Stomach (tissue), 19 donors: ENCODE measurements at places on chromosomes 13 and 19. TPM values are rescaled to one million over a fixed set of nuclear protein-coding genes. Genes with fewer than 3 reads are reported as not detected.

- no peak for DNase-seq
These were observed 376.4 kb upstream of the ZNF507 start for GRCh38 chr19:31969016-31969415.

DNA sequence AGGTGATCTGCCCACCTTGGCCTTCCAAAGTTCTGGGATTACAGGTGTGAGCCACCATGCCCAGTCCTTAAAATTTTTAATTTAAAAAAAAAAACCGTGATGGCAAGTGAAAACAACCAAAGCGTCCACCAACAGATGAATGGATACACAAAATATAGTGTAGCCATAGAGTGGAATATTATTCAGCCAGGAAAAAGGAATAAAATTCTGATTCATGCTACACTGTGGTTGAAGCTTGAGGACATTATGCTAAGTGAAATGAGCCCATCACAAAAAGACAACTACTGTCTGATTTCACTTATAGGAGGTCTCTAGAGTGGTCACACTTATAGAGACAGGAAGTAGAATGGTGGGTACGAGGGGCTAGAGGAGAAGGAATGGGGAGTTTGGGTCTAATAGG is 26.3 kb upstream of the KLF2 start:
- no peak for DNase-seq

- no peak for DNase-seq
These were observed 200.5 kb downstream of the ABCC4 start for GRCh38 chr13:95100525-95101433.

DNA sequence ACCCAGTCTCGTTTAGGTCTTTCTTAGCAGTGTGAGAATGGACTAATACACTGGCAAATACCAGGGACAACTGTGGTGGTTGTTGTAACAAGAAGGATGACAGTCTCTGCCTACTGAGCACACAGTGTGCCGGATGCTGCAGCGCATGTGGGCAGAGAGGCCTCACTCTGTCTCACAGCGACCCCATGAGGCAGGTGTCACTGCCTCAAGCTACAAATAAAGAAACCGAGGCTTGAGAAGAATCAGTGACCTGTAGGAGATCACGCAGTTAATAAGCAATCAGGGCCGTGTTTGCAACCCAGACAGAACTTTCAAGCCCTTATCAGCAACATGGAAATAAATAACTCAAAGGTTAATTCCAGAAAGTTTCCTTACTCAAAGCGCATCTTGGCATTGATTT is 40.5 kb upstream of the GAS6 start:
- peak; percentile 54 for DNase-seq

GRCh38 chr19:42461700-42462324 is 19.1 kb upstream of the CXCL17 start:
- peak; percentile 24 for DNase-seq

GRCh38 chr13:53941588-53942190 is 913.1 kb downstream of the OLFM4 start:
- no peak for DNase-seq

DNA sequence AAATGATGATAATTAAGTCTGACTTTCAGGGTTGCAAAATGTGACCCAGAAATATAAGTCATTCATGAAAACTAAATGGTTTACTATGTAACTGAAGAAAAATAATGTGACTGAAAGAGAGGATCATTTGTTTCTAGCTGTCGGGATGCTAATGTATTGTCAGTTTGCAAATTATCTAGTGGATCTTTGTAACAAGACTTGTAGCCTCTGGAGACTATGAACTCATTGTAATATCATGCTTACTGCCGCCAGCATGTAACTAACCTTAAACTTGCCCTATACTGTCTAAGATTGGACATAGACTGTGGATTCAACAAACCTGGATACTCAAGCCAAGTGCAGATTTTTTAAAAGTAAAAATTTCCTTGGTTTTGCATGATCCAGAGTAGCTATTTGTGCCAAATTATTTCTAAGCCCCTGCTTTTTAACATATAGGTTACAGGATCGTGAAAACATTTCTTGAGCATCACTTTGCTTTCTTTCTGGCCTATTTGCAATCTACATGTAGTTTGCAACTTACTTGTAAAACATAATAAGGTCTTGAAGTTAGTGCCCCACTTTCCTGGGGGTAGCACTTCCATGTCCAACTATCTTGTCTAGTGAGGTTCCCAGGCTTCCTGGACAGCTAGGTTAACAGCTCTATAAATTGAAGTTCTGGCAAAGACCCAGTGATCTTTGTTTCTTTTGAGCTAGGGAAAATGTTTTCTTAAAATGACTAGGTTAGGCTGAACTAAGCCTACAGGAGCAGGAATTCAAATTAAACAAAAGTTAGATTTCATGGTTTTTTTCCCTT is 3.3 kb upstream of the POSTN start:
- no peak for DNase-seq

DNA sequence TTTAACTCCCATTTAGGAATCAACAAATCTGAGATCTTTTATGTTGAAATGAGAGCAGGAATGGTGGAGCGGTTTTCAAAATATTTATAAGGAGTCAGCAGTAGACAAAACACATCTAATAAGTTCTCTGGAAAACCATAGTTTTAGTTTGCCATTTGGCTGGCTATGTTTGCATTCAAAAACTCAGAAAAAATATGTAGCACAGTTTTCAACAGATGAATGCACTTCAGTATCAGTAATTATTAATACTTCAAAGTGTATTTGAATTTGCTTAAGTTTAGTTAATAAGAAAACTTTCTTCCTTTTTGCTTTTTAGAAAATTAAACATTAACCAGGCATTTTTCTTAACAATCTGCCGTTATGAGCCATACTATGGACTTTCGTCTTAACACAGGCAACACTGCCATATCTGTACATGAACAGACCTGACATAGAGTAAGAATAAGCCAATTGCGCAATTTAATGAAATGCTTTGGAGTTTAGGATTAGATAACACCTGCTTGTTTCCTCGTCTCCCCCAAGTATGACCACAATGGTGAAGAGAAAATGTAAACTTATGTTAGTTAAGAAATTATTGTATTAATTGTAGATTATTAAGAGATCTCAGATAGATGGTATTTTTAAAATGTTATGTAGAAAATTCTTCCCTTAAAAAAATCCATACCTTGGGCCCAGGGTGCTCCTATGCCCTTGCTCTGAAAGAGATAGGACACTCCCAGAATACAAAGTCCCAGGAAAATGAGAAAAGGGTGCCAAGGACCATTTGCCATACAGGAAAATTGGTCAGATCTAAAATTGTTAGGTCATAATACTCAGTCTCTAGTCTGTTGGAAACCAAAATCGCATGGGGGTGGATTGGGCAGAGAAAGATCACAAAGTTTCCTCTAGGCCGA is 552.3 kb upstream of the ARGLU1 start:
- DNase-seq, result no peak

- no peak for DNase-seq
These were observed 16.7 kb upstream of the CCNP start for GRCh38 chr19:40243181-40243580.

GRCh38 chr19:45716359-45717130 is 14.2 kb downstream of the FBXO46 start:
- DNase-seq, result no peak

GRCh38 chr13:26324867-26325266 is 70.9 kb downstream of the CDK8 start:
- DNase-seq, result peak; percentile 29

DNA sequence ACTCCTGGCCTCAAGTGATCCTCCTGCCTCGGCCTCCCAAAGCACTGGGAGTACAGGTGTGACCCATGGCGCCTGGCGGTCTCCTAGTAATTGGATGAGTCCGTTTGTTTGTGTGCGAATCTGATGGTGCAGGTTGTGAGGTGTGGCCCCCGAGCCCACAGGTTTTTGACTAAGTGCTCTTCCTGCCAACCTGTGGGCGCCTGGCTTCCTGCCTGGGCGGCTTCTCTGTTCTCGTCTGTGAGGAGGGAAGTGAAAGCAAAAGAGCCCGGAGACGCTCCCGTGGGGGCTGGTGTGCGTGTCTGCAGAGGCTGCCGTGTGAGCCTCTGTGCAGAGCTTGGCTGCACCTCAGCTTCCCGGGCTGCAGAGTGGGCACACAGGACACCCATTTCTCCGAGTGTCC is 10.0 kb downstream of the ARHGAP45 start:
- DNase-seq, result peak; percentile 83

DNA sequence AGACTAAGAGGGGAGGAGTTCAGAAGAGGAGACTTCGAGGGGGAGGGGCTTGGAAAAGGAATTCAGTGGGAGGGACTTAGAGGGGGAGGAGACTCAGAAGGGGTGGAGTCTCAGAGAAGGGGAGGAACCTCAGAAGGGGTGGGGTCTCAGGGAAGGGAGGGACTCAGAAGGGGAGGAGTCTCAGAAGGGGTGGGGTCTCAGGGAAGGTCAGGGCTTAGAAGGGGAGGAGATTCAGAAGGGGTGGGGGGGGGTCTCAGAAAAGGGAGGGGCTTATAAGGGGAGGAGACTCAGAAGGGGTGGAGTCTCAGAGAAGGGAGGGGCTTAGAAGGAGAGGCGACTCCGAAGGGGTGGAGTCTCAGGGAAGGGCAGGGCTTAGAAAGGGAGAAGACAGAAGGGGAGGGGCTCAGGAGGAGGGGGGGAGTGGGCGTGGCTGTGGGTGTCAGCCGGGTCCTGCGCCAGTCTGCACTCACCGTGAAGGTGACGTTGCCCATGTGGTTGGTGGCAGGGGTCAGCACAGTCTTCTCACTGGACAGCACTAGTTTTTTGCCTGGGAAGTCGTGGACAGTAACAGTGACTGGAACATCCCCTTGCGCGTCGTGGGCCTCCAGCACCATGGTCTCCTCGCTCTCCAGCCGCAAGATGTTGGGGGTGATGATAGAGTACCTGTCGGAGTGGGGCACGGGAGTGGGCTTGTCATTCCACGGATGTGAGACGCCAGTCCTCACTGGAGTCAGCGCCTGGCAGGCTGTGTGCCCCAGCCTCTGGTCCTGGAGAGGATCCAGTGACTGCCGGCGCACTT is 1.5 kb downstream of the C3 start:
- no peak for DNase-seq

GRCh38 chr19:29170554-29170953 is 42.4 kb downstream of the UQCRFS1 start:
- no peak for DNase-seq

DNA sequence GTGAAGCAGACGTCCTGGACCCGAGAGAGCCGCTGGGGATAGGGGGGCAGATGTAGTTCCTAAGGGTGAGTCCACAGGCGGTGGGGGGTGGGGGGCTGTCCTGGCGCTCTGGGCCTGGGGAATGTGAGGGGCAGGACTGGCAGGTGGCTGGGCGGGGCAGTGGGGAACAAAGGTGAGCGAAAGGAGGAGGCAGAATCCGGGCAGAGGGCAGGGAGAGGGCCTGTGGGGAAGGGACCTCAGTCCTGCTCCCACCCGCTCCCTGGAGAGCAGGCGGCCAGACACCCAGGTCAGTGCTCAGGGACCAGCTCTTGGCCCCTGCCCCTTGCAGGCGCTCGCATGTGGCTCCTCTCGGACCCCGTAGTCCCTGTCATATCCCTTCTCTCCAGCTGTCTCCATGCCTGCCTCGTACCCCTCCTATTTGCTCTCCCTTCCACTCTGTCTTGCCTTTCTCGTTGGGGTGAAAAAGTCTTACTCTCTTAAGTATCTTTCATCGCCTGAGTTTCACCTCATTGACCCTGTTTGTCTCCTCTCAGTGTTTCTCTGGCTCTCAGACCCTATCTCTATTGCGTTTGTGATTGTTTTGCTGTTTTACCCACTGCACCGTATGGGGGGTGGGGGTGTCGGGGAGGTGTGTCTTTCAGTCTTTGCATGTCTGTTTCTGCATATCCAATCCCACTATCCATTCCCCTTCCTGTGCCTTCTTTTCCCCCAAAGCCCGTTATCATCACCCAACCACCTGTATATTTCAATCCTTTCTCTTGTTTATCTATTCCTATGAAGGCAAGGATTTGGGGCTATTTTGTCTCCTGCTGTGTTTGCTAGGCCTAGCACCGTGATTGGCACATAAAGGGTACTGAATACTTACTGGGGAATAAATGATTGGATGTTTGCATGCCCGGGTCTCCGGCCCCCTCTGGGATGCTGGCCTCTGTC is 5.8 kb downstream of the SPHK2 start:
- DNase-seq, result no peak

- peak; percentile 95 for DNase-seq
These were observed 678 bp downstream of the ISOC2 start for GRCh38 chr19:55460670-55461258.

- no peak for DNase-seq
These were observed 8.3 kb upstream of the FAM187B start for GRCh38 chr19:35236638-35237400.

DNA sequence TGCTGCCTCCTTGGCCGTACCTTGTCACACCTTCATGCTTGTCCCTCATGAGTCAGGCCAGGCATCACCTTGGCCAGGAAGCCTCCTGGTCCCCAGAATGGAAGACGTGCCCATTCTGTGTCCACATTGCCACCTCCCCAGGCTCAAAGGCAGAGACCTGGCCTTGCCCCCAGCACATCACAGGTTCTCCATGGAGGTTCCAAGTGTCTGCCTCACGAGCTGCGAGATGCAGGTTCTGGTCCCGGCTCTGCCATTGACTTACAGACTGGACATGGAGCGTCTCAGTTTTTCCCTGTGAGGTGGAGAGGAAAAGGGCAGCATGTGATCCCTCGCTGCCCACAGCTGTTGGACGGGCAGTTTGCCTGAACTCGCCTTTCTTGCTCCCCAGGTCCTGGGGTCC is 9.1 kb upstream of the SLC7A10 start:
- DNase-seq, result no peak

GRCh38 chr19:39539165-39539517 is 820 bp downstream of the EID2 start:
- DNase-seq, result no peak

DNA sequence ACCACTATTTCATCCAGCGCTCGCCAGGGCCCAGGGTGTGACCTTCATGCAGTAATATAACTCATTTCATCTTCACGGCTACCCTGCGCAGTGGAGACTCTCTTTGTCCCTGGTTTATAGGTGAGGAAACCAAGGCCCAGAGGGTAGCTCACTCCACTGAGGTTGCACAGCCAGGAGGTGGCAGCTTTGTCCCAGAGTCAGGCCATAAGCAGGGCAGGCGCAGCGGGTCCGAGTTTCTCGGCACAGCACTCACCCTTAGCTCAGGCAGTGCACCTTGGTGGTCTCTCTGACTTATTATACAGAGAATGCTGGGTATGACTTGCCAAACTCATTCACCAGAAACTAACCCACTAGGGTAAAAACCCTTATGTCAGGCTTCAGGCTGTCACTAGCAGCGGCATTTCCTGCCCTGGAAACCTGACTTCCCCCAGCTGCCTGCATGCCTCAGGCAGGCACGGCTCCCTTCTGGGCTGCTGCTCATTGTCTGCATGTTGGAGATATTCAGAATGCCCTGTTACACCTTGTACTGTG is 24.5 kb downstream of the PPP5C start:
- no peak for DNase-seq

DNA sequence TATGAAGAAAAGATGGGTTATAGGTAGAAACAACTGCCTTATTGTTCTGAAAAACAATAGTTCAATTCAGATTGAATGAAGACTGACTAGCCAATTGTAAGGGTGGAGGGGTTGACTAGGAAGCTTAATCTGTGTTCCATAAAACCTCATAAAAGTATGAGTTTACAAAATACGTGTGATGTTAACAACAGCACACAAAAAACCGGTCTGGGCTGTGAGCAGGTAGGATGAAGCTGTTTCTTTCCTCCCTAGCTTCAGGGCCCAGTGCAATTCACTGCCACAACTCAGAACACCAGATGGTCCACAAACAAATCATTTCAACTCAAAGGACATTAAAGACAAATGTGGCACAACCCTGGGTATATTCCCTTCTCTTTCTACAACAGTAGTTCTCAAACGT is 3.2 kb downstream of the OXGR1 start:
- no peak for DNase-seq

RNF17 gene
- not detected for total RNA-seq

ZNF548 gene
- 17.0 TPM for total RNA-seq

EID2 gene
- total RNA-seq, result not detected

IQCN gene
- 2.4 TPM for total RNA-seq

IGSF23 gene
- total RNA-seq, result not detected

DNAJC15 gene
- 5.5 TPM for total RNA-seq

RBM26 gene
- total RNA-seq, result 76.9 TPM

LPAR2 gene
- 156 TPM for total RNA-seq
